ENCODE measurements at places on chromosomes 7 and 10.

- no peak for DNase-seq
- H3K27me3 ChIP-seq = no peaks in the 10 kb centered on the region
- H3K4me3 ChIP-seq = no peak overlapping the region
- H3K36me3 ChIP-seq = peaks cover 36% of the 10 kb centered on the region
Measured at GRCh38 chr7:66639773-66640172, 11.1 kb downstream of the KCTD7 start.

DNA sequence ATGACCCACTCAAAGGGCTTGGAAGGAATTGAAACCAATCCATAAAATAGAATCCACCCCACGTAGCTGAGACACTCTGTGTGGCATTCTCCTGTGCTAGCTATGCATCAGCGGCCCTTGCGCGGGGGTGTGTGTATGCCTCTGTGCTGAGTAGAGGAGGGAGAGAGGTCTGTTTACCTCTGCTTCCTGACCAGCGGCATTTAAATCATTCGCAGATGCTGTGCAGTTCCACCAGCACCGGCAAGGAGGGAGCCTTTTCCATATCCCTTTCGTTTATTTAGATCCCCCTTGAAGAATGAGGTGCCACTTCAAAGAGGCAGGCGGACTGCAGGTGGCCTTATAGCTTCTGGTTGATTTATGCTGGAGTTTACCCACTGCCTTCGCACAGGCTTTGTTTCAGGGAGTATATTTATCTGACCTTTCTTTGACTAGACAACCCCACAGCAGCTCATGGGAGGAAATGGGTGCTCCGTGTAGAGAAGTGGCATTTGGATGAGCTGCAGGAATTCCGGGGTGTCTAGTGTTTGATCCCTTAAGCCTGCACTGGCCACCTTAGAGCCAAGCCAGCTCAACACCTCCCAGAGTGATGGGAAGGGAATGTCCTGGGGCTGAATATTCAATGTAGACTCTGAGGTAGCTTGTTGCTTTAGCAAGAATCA is 11.4 kb downstream of the C10orf53 start:
- H3K27me3 ChIP-seq = peaks cover 67% of the 10 kb centered on the region
- H3K4me3 ChIP-seq = peak overlapping the region; percentile 69
- H3K4me1 ChIP-seq = peaks cover 4% of the 10 kb centered on the region
- no peaks in the 10 kb centered on the region for H3K36me3 ChIP-seq
- no peak overlapping the region for H3K27ac ChIP-seq

GRCh38 chr7:128221929-128222403 is 19.1 kb upstream of the LEP start:
- DNase-seq = no peak
- no peaks in the 10 kb centered on the region for H3K4me1 ChIP-seq

DNA sequence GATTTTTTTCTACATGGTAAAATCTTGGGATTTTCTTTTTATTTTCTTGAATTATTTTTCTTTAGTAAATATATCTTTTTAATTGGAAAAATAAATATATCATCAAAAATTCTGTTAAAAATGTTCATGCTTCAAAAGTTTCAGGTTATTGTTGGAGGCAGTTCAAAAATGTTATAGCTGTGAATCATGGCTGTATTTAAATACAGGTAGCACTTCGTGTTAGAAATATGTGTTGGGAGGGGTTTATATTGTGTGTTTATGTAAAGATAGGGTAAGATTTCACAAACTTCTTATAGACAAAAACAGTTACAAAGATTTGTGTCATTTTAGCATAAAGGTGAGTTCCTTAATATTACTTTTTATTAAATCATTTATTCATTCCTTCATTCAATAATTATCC is 60.4 kb downstream of the HDAC9 start:
- H3K4me1 ChIP-seq = no peaks in the 10 kb centered on the region
- no peak for DNase-seq
- no peak overlapping the region for H3K27ac ChIP-seq
- no peaks in the 10 kb centered on the region for H3K27me3 ChIP-seq
- no peak overlapping the region for H3K4me3 ChIP-seq
- no peaks in the 10 kb centered on the region for H3K36me3 ChIP-seq

DNA sequence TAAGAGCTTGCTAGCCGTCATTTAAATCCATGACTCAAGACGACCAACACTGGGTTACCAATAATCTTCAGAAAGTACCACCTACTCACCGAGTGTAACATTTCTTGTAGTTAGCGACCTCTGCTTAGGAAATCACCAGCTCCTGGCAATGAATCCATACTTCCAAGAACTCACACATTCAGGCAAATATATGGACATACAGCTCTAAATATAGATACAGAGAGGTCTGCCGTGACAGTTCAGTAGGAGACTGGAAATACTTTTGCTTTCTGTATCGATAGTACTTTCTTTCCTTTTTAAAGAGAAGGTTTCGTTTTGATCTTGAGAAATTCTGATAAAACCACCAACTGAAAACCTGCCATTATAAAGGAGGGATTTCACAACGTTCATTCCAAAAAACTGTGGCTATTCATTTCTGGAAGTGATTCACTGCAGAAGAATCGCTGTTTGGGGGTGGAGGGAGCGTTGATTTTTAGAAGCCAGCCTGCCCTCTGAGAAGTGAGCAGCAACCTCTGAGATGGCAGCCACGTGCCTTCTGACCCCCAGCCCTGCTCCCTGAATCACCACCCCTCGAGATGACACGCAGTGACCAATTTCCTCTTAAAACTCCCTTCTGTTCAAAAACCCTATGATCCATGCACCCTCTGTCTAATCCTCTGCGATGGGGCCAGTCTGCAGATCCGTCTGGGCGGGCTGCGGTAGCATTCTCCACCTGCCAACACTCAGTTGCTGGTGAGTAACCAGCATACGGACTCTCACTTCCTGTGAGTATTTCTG is 179.0 kb upstream of the KLF14 start:
- no peaks in the 10 kb centered on the region for H3K36me3 ChIP-seq
- H3K4me3 ChIP-seq = peak overlapping the region; percentile 24
- DNase-seq = no peak
- no peaks in the 10 kb centered on the region for H3K27me3 ChIP-seq
- no peak overlapping the region for H3K27ac ChIP-seq

GRCh38 chr7:132519936-132520335 is 56.3 kb downstream of the PLXNA4 start:
- H3K36me3 ChIP-seq = no peaks in the 10 kb centered on the region
- no peak overlapping the region for H3K4me3 ChIP-seq
- no peak for DNase-seq
- H3K27me3 ChIP-seq = no peaks in the 10 kb centered on the region
- no peak overlapping the region for H3K27ac ChIP-seq
- peaks cover 3% of the 10 kb centered on the region for H3K4me1 ChIP-seq

DNA sequence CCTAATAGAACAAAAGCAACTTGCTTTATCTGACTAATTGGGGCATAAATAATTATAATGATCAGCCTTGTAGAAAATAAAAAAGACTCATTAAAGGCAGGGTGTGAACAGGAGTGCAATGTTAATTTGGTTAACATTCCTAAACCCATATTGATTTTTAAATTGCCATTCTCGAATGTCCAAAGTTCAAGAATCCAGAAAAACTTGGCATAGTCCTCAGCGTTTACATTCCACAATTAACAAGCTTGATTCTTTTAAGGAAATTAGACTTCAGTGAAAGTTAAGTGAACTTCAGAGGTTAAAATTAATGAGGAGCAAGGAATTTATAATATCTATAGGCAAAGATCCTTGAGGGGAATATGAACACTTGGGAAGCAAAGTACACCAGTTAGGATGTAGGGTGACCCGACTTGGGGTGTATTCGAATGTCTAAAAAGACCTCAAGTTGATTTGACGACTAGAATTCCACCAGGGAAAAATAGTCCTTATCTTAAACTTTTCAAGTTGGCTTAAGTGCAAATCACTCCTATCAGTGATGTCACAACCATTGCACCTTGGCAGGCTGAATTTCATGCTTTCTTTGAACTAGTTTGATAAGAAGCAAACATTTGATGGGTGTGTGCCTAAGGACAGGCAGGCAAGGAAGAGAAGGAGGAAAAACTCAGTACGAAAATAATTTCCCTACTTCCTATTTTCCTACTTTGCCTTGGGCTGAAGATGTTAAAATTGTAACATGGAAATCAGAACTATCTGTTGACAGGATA is 830.4 kb upstream of the COBL start:
- H3K4me1 ChIP-seq = no peaks in the 10 kb centered on the region
- no peak for DNase-seq
- H3K4me3 ChIP-seq = no peak overlapping the region
- H3K27me3 ChIP-seq = no peaks in the 10 kb centered on the region

DNA sequence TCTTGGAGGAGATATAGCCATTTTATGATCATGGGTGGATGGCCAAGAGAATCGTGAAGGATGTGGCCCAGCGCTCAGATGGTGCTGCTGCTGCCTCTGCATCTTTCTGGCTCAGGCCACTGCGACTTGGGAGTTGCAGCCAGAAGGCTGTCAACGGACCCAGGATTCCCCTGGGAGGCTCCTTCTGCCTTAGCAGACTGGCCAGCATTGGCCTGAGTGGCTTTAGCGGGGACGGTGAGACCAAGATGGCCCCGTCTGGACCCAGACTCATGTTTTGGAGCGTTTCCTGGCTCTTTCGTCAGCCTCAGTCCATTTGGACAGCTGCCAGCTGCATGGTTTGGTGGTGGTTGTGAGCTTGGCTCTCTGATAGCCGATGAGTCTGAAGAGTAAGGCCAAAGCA is 97.2 kb downstream of the GALNT17 start:
- H3K27me3 ChIP-seq = no peaks in the 10 kb centered on the region
- no peak overlapping the region for H3K27ac ChIP-seq
- DNase-seq = no peak
- H3K4me3 ChIP-seq = no peak overlapping the region
- H3K4me1 ChIP-seq = no peaks in the 10 kb centered on the region
